Cerebellar nuclear complex (tissue), 1 donor: ENCODE measurements at places on chromosomes 3 and 15.

GRCh38 chr3:147298511-147298982 is 107.8 kb downstream of the ZIC4 start:
- DNase-seq, result no peak

GRCh38 chr15:52789601-52790168 is 451 bp downstream of the ONECUT1 start:
- DNase-seq, result no peak

DNA sequence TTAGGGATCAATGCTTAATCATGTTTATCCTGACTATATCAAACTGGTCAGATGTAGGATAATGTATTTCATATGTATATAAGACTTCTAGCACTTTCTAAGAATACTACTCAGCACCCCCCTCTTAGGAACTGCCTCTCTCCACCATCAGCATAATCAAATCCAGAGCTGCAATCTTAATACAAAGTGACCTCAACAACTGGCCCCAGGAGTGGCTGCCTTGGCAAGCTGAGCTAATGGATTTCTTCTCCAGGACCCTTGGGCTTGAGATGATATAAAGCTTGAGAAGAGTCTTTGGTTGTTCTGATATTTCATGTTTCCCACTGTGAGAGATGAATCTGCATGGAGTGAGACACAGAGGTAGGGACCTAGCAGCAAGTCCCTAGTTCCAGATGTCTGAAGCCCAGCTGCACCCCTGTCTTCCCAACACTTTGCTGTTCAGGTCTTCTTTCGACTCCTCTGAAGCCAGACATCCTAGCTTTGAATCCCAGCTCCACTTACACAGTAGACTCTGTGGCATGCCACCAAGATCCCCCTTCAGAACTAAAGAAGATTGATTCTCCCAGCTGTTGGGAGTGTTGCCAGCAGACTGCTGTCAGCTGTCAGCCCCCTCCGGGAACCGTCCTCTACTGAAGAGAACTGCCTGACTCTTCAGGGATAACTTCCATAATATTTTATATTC is 309.3 kb upstream of the UBE2E2 start:
- DNase-seq, result no peak

- no peak for DNase-seq
Observed at GRCh38 chr3:65170390-65171042, 482.7 kb upstream of the ADAMTS9 start.

DNA sequence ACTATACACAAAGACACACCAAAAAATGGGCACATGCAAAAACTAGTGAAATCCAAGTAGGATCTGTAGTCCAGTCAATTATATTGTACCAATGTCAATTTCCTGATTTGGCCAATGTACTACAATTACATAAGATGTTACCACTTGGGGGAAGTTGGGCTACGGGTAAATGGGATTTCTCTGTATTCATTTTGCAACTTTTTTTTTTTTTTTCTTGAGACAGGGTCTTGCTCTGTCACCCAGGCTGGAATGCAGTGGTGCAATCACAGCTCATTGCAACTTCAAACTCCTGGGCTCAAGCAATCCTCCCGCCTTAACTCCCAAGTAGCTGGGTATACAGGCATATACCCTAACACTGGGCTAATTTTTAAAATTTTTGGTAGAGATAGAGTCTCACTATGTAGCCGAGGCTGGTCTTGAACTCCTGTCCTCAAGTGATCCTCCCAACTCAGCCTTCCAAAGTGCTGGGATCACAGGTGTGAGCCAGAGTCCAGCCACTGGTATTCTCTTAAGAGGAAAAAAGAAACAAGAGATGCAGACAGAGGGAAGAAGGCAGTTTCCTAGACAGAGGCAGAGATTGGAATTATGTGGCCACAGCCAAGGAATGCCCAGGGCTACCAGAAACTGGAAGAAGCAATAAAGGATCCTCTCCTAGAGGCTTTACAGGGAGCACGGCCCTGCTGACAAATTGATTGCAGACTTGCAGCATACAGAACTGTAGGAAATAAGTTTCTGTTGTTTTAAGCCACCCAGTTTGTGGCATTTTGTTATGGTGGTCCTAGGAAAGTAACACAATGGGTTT is 33.3 kb downstream of the TFDP2 start:
- DNase-seq, result no peak

- no peak for DNase-seq
Observed at GRCh38 chr3:127490271-127491023, 100.1 kb downstream of the TPRA1 start.

DNA sequence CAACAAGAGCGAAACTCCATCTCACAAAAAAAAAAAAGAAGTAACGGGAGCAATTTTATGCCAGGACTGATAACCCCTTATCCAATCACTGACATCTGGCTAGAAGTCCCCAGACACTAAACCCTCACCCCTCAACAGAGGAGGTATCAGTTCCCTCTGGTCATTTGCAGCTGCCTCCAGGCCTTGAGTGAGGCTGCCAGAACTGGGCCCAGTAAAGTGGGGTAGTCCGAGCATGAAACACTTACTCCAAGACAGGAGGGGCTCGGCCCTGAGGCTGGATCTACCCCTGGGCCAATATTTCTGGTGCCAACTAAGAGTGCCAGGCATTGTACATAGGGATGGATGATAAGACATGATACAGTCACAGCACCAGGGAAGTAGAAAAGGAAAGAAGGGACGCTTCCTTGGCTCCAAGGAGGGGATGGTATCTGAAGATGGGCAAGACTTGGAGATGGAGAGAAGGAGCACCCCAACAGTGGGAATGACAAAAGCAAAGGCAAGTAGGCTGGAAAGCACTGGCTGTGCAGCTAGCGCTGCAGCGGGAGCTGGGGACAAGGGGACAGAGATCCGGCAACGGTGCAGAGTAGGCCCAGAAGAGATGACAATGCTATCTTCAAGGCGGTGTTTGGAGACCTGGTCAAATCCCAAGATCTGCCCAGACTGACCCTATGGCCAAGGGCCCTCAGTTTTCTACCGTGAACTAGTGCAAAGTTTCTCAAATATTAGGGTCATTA is 2.2 kb downstream of the XXYLT1 start:
- no peak for DNase-seq

DNA sequence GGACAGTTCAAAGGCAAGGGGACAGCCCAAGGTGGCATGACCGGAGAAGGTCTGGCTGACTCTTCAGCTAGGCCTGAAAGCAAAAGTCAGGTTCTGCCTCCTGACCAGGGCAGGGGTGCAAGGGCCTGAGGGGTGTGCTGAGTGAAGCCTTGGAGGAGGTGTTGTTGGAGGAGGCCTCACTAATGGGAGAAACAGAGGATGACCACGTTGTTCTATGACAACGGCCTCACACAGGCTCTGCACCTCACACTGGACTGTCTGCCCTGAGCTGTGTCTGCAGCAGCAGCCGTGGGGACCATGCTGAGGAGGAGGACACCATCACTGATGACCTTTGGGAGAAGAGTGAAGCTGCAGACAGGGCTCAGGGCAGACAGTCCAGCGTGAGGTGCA is 116.9 kb upstream of the ABHD17C start:
- DNase-seq, result no peak

- DNase-seq, result no peak
Observed at GRCh38 chr15:79447060-79447459, 14.9 kb downstream of the MINAR1 start.
